SIG-M5 (cell line): ENCODE measurements at places on chromosomes 11 and 22.
A peak's percentile ranks its signal among the peaks of the same experiment; 100 is the strongest.

GRCh38 chr11:95466416-95466815 is 235.4 kb upstream of the SESN3 start:
- DNase-seq: no peak

- DNase-seq: no peak
Measured at GRCh38 chr11:72433455-72434036, 785 bp downstream of the CLPB start.

DNA sequence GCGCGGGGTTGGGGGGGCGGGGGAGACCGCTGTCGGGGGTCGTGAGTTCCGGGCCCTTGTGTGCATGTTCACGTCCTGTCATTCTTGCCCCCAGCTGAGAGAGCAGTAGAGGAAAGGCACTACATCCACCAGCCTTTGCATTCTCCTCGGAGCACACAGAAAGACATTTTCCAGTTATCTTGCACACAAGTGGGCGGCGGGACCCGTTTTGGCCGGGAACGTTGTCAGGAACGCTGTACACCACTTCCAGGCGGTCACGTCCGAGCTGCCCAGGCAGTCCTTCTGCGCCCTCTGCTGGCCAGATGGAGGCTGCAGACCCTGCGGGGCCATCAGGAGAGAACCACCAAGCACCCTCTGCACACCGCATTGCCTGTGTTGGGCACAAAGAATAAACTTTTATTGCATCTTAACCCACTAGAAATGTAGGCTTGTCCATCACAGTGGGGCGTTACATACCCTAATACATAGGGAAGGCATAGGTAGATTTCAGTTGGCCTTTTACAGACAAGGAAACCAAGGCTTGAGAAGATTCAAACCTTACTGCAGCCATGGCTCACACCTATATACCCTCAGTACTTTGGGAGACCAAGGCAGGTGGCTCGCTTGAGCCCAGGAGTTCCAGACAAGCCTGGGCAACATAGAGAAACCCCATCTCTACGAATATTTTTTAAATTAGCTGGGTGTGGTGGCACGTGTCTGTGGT is 2.8 kb upstream of the CDKN1C start:
- peak; percentile 2 for DNase-seq

GRCh38 chr11:57668434-57668782 is 494 bp downstream of the ZDHHC5 start:
- DNase-seq: no peak

GRCh38 chr11:46612326-46612725 is 4.7 kb downstream of the HARBI1 start:
- DNase-seq: no peak

GRCh38 chr11:113877670-113878055 is 2.3 kb upstream of the USP28 start:
- DNase-seq: no peak

DNA sequence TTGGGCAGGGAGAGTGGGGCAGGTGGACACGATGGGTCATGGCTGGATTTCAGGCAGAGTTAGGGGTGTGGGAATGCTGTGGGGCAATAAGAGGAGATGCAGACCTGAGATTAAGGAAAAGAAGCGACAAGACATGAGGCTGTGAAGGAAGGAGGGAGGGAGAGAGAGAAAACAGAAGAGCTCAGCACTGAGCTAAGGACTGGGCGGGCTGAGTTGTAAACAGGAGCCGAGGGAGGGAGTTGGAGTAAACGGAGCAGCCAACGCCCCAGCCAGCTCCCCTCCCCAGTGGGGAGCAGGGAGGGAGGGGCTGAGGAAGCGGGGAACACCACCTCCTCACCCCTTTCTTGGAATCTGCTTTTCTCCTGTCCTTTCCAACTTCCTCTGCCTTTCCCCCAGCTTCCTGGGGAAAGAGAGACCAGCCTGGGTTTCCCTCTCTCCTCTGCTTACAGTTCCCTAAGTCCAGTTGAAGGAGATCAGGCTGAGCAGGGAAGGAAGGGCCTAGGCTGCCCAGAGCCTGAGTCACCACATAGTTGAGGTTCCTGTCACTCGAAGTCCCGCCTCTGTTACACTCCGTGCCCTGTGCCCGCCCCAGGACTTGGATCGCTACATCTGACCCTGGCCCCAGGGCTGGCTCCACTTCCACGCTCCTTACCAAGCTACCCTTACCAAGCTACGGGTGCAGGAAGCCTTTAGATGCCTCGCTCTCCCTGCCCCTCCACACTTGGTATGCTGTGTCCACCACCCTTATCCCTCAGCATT is 6.7 kb upstream of the AHNAK start:
- DNase-seq: no peak

GRCh38 chr11:107719557-107720302 is 7.9 kb upstream of the SLN start:
- DNase-seq: no peak

DNA sequence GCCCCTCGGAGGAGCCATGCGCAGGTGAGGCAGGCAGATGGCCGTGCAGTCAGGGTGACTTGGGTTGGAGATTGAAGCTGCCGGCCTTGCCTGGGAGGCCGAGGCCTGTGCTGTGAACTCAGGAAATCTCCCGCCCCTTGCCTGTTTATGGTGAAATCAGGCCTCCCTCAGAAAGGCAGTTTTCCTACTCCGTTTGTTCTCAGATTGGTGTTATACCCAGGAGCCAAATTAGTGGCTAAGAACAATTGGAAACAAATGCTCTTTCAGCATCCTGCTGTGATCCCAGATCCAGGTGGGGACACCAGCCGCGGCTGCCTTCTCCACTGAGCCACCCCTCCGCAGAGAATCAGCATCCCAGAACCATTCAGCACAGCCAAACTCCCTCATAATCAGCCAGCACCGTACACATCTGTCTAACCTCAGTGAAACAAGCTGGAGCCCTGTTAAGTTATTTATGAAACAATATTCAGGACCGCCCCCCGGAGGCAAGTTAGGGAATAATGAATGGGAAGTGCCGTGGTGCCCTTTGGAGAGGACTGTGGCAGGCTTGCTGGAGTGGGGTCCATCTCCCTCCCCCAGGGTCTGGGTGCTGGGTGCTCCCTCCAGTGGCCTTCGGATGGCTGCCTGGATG is 60.0 kb downstream of the PKNOX2 start:
- DNase-seq: no peak
